ENCODE measurements at places on chromosomes 5 and 9.

DNA sequence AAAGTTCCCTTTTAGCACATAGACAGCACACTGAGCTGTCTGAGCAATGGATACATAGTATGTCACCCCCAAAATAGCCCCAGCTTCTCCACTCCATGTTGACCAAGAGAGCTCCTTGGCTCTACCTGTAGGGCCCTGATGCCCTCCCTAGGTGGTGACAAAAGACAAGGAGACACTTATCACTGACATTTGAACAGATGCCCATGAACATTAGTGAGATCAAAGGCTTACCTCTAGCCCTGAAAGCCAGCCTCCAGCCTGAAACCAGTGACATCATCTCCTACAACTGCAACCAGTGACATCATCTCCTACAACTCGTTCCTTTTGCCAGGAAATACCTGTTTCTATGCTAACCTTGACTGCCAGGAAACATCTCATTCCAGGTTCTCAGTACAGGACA is 122.7 kb downstream of the FSTL4 start:
- peak; percentile 26 for DNase-seq

GRCh38 chr5:78753093-78753531 is 104.5 kb upstream of the LHFPL2 start:
- DNase-seq, result no peak

- DNase-seq, result no peak
These were observed 20.9 kb downstream of the FABP6 start for GRCh38 chr5:160250226-160250625.

DNA sequence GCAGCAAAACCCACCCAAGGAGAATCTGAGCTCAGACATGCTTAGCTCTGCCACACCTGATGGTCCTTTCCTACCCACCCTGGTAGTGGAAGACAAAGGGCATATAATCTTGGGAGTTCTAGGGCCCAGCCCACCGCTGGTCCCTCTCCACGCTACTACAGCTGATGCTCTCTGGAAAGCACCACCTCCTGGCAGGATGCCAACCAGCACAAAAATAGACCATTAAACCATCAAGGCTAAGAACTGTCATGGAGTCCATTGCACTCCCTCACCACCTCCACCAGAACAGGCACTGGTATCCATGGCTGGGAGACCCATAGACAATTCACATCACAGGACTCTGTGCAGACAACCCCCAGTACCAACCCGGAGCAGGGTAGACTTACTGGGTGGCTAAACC is 111.0 kb upstream of the IL7R start:
- DNase-seq, result no peak

GRCh38 chr5:117539692-117540091 is 965.1 kb upstream of the SEMA6A start:
- no peak for DNase-seq

- no peak for DNase-seq
These were observed 116.0 kb upstream of the LRRTM2 start for GRCh38 chr5:138990986-138991590.

DNA sequence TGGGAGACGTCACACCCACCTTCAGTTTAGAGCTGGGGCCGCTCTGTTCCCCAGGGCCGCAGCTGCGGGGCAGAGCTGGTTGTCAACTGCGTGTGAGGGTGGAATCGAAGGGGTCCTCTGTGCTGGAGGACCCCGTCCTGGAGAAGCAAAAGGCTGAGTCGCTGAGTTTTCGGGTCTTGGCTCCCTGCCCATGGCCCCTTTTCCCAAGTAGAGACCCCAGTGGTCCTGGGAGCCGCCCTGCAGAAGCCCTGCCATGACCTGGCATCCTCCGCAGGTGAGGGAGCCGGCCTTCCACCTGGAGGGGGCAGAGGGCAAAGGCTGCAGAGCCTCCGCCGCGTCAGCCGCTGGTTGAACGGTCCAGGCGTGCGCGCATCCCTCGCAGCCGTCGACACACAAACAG is 90.4 kb upstream of the COL5A1 start:
- no peak for DNase-seq

DNA sequence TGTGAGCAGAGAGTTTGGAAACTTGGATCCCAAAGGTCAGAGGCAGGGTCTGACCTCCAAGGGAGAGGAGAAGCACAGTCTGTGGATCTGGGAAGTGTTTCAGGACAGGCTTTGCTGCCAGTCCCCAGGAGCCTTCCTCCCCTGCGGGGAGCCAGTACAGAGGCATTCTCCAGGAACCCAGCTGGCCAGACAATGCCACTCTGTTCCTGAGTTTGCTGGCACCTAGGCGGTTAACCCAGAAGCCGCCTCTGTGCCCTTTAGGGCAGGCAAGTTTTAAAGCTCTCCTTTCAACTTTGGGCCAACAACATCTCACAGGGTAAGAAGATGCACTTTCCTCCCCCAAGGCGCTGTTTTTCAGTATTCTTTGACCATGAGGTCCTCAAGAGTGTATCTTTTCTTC is 37.0 kb upstream of the FGF1 start:
- DNase-seq, result no peak

DNA sequence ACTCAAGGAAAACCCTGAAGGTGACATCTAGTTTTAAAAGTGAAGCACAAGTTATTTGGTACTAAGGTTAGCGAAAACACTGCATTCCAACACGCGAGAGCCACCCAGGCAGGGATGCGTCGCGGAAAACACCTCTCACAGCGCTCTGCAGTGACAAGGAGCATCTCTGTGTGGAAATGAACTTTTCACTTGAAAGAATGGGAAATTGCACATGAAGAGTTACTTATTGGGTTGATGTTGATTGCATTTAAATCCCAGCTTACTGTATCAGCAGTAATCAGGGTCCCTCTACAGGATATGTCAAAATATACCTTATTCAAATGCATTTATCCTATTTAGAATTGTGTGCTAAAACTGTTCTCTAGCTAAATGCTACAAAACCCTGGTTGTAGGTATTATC is 144.4 kb downstream of the BNC2 start:
- no peak for DNase-seq

DNA sequence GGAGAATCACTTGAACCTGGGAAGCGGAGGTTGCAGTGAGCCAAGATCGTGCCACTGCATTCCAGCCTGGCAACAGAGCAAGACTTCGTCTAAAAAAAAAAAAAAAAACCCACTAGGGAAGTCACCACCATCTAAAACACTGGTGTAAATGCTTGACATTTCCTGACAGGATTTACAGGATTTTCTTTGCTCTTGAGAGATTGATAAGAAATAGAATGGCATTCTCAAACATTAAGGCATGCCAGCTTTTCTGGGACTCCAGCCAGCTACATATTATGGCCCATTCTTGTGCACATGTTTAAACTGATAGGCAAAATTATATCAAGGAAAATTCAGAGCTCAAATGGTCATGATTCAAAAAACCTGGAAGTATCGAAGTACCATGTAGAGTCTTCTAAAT is 28.7 kb downstream of the GTF3C4 start:
- no peak for DNase-seq

DNA sequence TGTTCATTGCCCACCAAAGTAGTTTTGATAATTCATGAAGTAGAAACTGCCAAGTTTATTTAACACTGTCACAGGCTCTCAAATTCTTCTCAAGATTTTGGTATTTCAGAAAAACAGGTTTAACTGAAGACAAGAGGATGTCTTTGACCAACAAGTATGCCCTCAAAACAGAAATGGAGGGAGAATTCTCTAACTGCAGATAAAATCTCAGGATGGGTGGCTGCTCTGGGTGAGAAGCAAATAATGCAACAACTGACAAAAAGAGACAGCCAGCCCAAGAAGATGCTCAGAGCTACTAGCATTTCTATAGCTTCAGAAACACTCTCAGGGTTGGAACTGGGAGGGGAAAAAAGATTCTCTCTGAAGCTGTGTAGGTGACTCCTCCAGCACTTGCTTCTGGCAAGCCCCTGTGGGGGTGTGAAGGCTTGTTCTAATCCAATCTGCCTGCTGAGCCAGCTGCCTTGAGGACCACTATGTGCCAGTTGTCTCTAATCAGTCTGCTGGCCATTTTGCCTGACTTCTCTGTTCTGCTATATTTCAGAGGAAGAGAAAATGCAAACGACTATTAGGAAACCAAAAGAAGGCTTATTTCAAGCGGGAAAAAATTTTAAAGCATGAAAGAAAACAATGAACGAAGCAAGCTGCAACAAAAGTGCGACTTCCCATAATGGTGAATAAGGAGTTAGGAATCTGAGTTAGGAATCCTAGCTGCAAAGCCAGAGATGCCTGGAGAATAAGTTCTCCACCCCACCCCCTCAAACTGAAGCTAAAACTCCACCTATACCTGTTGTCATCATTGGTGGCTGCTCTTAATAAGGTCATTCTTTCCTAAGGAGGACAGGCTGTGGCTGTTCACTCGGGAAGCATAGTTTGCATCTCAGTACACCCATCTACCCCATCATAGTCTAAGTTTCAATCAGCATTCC is 147.5 kb downstream of the GNAQ start:
- no peak for DNase-seq

DNA sequence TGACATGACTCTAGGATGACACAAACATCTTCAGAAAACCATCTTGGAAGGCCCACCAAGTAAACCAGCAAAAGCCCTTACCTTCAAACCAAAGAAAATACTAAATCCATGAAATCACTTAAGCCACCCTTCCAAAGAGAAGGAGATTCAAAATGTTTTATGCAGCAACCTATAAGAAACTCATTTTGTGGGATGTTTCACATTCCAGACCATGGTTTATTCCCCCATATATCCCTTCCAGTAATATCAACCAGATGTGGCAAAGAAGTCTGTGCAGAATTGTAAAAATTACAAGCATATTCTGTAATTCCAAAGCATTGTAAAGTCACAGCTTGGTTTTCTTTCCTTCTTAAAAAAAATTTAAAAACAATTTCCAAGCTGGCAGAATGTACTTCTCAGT is 117.4 kb downstream of the SLIT3 start:
- DNase-seq, result no peak

- DNase-seq, result no peak
These were observed 1353.4 kb upstream of the WWC1 start for GRCh38 chr5:166938071-166938470.

DNA sequence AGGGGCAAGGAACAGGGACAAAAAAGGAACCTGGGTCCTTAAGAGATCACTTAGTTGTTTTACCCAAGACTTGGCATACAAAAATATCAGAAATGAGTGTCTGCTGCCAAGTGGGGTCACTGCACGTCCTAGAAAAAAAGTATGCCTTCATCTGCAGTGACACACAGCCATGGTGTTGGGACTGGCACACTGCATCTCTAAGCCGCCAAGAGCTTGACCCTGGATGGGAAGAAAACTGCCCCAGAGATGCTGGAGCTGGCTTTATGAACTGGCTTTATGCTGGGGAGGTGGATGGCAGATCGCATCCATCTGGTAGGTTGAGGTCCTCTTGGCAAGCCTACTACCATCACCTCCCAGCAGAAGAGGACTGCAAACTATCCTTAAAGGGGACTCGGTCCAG is 51.7 kb downstream of the IRF1 start:
- DNase-seq, result no peak

- no peak for DNase-seq
These were observed 37.3 kb upstream of the CLK4 start for GRCh38 chr5:178664141-178664540.

- DNase-seq, result no peak
These were observed 71.7 kb upstream of the KLF9 start for GRCh38 chr9:70486127-70486526.

DNA sequence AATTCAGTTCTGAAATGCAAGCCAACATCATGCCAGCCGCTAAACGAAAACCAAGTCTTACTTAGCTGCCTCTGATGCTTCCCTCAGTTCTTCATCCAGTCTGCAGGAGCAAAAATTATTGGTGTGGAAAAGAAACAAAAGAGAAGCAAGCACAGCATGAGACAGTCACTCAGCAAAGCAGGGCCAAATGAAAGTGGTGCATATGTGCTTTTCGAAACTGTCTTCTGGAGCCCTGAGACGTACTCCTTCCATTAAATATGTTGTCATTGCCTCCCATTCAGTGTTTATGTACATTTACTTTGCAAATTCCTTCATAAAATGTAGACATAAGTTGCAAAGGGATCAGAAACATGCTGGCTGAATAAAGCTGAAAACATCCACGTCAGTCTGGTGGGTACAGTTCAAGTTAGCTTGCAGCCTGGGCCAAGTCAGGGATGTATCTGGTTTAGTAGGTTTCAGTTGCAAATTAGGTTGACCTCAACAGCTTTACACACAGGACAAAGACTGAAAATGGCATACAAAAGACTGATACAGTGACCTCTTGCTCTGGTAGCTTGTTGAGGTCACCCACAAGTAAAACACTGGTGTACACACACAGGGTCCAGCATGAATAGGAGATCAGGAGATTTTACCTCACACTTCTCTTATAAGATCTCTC is 139.7 kb upstream of the PCA3 start:
- no peak for DNase-seq

DNA sequence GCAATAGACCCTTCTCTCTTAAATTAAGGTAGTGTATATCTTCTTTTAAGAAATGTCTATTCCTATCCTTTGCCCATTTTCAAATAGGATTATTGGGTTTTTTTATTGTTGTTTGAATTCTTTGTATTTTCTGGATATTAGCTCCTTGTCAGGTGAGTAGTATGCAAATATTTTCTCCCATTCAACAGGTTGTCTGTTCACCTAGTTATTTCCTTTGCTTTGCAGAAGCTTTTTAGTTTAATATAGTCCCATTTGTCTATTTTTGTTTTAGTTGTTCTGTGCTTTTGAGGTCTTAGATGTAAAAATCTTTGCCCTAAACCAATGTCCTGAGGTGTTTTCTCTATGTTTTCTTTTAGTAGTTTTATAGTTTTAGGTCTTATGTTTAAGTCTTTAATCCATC is 104.7 kb downstream of the CWC27 start:
- DNase-seq, result no peak

GRCh38 chr5:156896546-156896945 is 46.5 kb downstream of the PPP1R2B start:
- DNase-seq, result no peak

DNA sequence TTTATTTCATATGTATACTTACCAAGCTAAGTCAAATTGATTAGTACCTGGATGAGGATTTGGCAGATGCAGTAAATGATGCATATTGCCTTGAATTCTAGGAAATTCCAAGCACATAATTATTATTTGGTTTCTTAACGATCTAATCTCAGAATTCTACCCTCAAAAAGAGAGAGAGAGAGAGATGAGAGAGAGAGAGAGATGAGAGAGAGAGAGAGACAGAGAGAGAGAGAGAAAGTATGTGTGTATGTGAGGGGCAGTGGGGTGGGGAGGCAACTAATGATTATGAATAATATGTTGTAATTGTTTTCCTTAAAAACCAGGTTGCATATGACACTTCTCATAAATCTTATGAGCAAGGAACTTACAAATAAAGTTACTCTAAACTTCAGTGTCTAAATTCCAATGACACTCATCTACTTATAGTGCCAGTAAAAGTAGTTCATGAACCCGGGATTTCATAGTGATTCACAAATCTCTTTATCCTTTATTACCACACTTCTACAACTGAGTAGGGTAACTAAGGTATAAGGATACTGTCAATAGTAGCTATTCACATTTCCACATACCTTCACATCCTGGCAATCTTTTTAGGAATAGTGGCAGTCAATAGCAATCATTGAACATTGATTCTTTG is 60.5 kb upstream of the EDIL3 start:
- DNase-seq, result no peak

DNA sequence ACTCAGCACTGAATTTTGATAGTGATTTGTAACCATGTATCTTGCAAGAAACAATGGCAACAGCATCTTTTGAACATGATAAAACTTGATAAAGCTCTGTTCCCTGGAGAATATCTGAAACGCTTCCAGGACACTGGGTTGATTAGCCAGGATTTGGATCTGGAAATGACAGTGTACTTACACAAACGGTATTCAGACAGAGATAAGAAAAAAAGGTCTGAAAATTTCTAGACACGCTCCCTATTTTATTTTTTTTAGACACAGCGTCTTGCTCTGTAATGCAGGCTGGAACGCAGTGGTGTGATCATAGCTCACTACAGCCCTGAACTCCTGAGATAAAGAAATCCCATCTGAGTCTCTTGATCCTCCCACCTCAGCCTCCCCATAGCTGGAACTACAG is 109.0 kb downstream of the GNAQ start:
- DNase-seq, result no peak

- DNase-seq, result no peak
These were observed 24.6 kb downstream of the BICD2 start for GRCh38 chr9:92740009-92740408.

All from stimulated activated CD8-positive, alpha-beta memory T cell treated with anti-CD3 and anti-CD28 coated beads, Interleukin-7, amount 100 ng/mL, for 48 hours (primary cell).